ENCODE measurements at places on chromosomes 4 and X. TPM values are rescaled to one million over a fixed set of nuclear protein-coding genes. Genes with fewer than 3 reads are reported as not detected.

DNA sequence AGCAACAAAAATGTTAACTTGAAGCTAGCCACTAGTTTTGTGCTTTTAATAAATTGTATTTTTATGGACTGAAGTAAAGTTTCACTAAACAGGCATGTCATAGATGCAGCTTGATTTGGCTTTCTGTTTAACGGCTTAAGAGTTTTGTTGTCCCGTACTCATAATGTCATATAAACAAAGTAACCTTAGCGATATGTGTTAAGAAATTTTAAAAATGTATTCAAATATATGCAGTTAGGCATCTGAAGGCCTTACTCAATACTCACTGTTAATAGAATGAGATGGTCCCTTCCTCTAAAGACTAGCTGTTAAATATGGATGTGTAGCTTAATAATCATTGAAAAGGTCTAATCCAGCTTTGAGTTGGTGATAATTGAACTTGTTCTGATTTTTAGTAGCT lies 1.0 kb upstream of the SCLT1 start:
- no peaks in the 10 kb centered on the region for H3K27me3 ChIP-seq
- DNase-seq = no peak
- no peak overlapping the region for H3K4me3 ChIP-seq
- H3K36me3 ChIP-seq = no peaks in the 10 kb centered on the region

DNA sequence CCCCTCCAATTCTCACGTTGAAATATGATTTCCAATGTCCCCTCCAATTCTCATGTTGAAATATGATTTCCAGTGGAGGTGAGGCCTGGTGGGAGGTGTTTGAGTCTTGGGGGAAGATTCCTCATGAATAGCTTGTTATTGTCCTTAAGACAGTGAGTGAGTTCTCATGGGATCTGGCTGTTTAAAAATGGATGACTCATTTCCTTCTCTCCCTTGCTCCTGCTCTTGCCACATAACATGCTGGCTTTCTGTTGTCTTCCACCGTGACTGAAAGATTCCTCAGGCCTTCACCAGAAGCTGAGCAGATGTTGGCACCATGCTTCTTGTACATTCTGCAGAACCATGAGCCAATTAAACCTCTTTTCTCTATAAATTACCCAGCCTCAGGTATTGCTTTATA lies 346.8 kb upstream of the TECRL start:
- H3K4me3 ChIP-seq = no peak overlapping the region
- no peaks in the 10 kb centered on the region for H3K4me1 ChIP-seq
- DNase-seq = no peak
- H3K27ac ChIP-seq = no peak overlapping the region

DNA sequence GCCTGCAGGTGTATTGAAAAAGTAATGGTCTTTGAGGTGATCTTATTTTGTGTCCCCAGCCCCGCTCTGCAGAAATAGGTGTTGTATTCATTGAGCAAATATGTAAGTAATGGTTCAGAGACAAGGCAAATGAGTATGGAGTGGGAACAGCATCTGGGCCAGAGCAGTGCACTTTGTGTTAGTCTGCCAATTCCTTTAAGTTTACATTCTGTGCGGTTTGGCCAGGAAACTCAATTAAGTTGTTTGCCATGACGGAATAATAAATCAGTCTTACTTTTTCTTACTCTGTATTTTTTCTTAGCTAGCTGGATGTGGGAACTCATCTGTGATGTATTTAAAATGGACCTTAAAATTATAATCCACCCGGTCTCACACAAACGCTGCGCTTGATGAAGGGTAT lies 12.6 kb downstream of the DCLK2 start:
- peaks cover 40% of the 10 kb centered on the region for H3K27me3 ChIP-seq
- no peak overlapping the region for H3K27ac ChIP-seq
- H3K4me3 ChIP-seq = no peak overlapping the region
- no peaks in the 10 kb centered on the region for H3K36me3 ChIP-seq

- H3K36me3 ChIP-seq = no peaks in the 10 kb centered on the region
- H3K4me1 ChIP-seq = no peaks in the 10 kb centered on the region
- no peak overlapping the region for H3K4me3 ChIP-seq
- DNase-seq = no peak
Measured at GRCh38 chr4:71978210-71978835, 53.5 kb upstream of the NPFFR2 start.

GRCh38 chr4:150679765-150680343 lies 97.9 kb downstream of the MAB21L2 start:
- H3K27ac ChIP-seq = no peak overlapping the region
- H3K27me3 ChIP-seq = no peaks in the 10 kb centered on the region
- peaks cover 11% of the 10 kb centered on the region for H3K4me1 ChIP-seq

- no peaks in the 10 kb centered on the region for H3K4me1 ChIP-seq
- no peaks in the 10 kb centered on the region for H3K36me3 ChIP-seq
- no peaks in the 10 kb centered on the region for H3K27me3 ChIP-seq
- no peak for DNase-seq
Measured at GRCh38 chrX:126836186-126836585, 16.7 kb downstream of the PRR32 start.

DNA sequence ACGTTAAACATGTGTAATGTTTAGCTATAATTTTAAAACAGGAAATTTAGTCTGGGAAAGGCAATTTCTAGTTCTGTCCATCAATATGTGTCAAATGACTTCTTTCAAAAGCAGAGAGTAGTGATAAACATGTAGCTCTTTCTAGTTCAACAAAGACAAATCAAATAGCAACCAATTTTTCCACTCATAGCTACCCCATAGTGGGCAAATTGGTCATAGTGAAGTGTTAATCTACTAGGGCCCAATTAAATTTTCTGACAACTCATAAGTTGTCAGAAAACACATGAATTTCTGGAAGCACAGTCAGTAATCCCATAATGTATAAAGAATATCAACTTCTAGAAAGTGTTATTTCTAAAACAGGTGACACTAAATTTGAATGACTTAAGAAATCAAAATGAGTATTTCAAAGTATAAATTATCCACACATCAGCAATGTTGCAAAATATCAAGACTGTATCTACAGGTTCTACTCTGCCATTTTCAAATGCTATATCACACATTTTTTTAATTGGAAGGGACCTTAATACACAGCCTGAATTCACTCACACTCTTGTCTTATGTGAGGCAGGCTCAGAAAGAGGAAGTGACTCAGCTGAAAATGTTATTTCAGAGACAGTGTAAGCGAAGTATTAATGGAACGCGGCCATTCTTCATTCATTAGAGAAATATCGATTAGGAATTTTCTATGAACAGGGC lies 7.7 kb downstream of the OCIAD2 start:
- H3K27me3 ChIP-seq = no peaks in the 10 kb centered on the region
- H3K27ac ChIP-seq = no peak overlapping the region
- no peak for DNase-seq
- peaks cover 24% of the 10 kb centered on the region for H3K4me1 ChIP-seq

DNA sequence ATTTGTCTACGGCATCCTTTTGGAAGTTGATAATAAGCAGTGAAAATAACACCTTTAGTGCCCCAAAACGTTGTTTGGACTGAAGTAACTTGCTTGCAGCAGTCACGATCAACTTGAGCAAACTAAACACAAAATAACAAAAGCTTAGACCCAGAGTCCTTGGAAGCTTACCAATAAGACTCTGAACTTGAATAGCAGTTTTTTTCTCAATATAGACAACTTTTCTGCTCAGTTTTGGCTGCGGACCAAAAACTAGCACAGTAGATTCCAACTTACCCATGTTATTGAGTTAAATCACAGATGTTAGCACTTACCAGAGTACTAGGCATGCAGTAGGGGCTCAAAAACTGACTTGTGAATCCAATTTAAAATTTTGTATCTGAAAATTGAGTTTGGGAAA lies 746.9 kb downstream of the PCDH19 start:
- H3K4me1 ChIP-seq = no peaks in the 10 kb centered on the region
- no peaks in the 10 kb centered on the region for H3K27me3 ChIP-seq
- H3K27ac ChIP-seq = no peak overlapping the region
- DNase-seq = no peak
- no peaks in the 10 kb centered on the region for H3K36me3 ChIP-seq

GRCh38 chrX:115494161-115494560 lies 66.8 kb upstream of the PLS3 start:
- no peak overlapping the region for H3K27ac ChIP-seq
- H3K36me3 ChIP-seq = peaks cover 2% of the 10 kb centered on the region
- no peaks in the 10 kb centered on the region for H3K4me1 ChIP-seq
- DNase-seq = no peak
- H3K27me3 ChIP-seq = no peaks in the 10 kb centered on the region

- H3K27me3 ChIP-seq = peaks cover 18% of the 10 kb centered on the region
- H3K4me1 ChIP-seq = peaks cover 21% of the 10 kb centered on the region
- no peak for DNase-seq
- H3K36me3 ChIP-seq = no peaks in the 10 kb centered on the region
- no peak overlapping the region for H3K4me3 ChIP-seq
Measured at GRCh38 chr4:52664479-52664878, 5.4 kb upstream of the USP46 start.

Gene PQBP1
- 68.8 TPM for total RNA-seq

Gene POU3F4
- not detected for total RNA-seq

Gene TLR10
- total RNA-seq = 1.1 TPM

Gene VGLL1
- total RNA-seq = not detected

Measured in T-helper 17 cell (primary cell).